ENCODE measurements at places on chromosomes 5 and 9.
A peak's percentile ranks its signal among the peaks of the same experiment; 100 is the strongest.

DNA sequence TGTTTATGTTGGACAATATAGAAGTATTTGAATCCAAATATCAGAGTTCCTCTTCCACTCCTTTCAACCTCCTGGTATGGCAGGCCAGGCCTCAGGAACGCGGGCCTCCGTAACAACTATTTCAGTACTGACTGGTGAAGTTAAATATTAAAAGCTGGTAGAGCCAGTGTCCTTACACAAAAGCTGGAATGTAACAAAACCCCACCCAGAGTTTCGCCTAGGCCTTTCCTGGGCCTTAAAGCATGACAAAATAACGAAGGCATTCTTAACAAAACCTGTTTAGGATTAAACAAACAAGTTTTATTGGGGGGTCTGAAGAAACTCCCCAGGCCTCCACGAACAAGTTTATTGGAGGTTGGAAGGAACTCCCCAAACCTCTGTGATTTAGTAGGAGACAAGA lies 61.6 kb upstream of the GNE start:
- no peak for DNase-seq
- H3K4me1 ChIP-seq, result no peaks in the 10 kb centered on the region
- no peak overlapping the region for H3K27ac ChIP-seq
- no peak overlapping the region for H3K4me3 ChIP-seq
- no peaks in the 10 kb centered on the region for H3K36me3 ChIP-seq

GRCh38 chr9:79877943-79878602 lies 306.3 kb downstream of the TLE4 start:
- H3K27me3 ChIP-seq, result no peaks in the 10 kb centered on the region
- H3K4me1 ChIP-seq, result no peaks in the 10 kb centered on the region
- H3K36me3 ChIP-seq, result no peaks in the 10 kb centered on the region
- no peak overlapping the region for H3K27ac ChIP-seq
- DNase-seq, result no peak

DNA sequence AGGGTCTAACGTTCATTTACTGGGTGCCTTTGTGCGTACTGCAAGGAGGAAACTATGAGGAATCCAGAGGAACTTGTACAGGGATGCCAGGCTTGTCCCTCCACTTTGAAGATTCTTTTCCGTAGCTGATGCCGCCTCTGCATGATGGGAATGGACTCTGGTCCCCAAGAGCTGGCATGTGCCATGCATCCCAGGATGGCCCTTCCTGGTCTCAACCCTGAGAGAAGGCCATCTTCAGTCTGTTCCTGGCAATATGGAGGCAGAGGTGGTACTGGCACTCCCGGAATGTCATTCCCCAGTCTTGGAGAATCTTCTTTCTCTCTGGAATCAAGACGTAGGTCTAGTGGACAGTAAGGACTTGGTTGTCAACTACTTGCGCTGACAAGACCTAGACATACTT lies 61.5 kb downstream of the BASP1 start:
- no peaks in the 10 kb centered on the region for H3K4me1 ChIP-seq
- no peaks in the 10 kb centered on the region for H3K27me3 ChIP-seq
- no peak overlapping the region for H3K4me3 ChIP-seq
- H3K36me3 ChIP-seq, result no peaks in the 10 kb centered on the region
- DNase-seq, result no peak
- H3K27ac ChIP-seq, result no peak overlapping the region

DNA sequence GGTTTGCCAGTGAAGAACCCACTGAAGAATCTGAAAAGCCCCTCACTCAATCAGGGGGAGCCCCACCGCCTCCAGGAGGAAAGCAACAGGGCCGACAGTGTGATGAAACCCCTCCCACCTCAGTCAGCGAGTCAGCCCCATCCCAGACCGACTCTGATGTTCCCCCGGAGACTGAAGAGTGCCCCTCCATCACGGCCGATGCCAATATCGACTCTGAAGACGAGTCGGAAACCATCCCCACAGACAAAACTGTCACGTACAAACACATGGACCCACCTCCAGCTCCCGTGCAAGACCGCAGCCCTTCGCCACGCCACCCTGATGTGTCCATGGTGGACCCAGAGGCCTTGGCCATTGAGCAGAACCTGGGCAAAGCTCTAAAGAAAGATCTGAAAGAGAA lies 92.4 kb downstream of the MAP1B start:
- no peaks in the 10 kb centered on the region for H3K36me3 ChIP-seq
- H3K4me3 ChIP-seq, result no peak overlapping the region
- no peaks in the 10 kb centered on the region for H3K27me3 ChIP-seq

DNA sequence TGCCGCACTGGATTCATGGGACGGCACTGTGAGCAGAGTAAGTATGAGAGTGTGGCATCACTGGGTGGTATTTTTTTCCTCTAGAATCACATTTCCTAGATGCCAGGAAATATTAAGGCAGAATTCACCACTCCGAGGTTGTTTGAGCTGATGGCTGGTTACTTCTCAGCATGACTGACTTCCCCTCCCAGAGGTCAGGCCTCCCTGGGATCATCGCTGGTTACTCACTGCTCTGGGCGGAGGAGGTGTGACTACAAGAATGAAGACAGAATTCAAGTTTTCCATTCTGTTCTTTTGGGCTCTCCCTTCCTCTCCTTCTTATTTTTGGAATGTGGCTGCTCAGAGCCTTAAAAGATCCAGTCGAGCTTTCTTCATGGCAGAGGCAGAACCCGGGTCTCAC lies 76.6 kb upstream of the PRRC1 start:
- H3K36me3 ChIP-seq, result no peaks in the 10 kb centered on the region
- no peaks in the 10 kb centered on the region for H3K4me1 ChIP-seq
- DNase-seq, result no peak
- H3K27me3 ChIP-seq, result no peaks in the 10 kb centered on the region
- no peak overlapping the region for H3K27ac ChIP-seq

GRCh38 chr9:121557581-121558447 lies 58.2 kb upstream of the GGTA1 start:
- H3K4me1 ChIP-seq, result peaks cover 14% of the 10 kb centered on the region
- no peak overlapping the region for H3K27ac ChIP-seq
- peak; percentile 68 for DNase-seq
- H3K27me3 ChIP-seq, result no peaks in the 10 kb centered on the region
- H3K4me3 ChIP-seq, result no peak overlapping the region

- no peak overlapping the region for H3K27ac ChIP-seq
- H3K4me1 ChIP-seq, result no peaks in the 10 kb centered on the region
- H3K4me3 ChIP-seq, result no peak overlapping the region
- H3K27me3 ChIP-seq, result no peaks in the 10 kb centered on the region
- no peaks in the 10 kb centered on the region for H3K36me3 ChIP-seq
These were observed 29.1 kb upstream of the ANKRD55 start for GRCh38 chr5:56262279-56262678.

- no peaks in the 10 kb centered on the region for H3K36me3 ChIP-seq
- H3K27me3 ChIP-seq, result no peaks in the 10 kb centered on the region
- no peaks in the 10 kb centered on the region for H3K4me1 ChIP-seq
These were observed 67.3 kb downstream of the SCAI start for GRCh38 chr9:125075997-125076396.

DNA sequence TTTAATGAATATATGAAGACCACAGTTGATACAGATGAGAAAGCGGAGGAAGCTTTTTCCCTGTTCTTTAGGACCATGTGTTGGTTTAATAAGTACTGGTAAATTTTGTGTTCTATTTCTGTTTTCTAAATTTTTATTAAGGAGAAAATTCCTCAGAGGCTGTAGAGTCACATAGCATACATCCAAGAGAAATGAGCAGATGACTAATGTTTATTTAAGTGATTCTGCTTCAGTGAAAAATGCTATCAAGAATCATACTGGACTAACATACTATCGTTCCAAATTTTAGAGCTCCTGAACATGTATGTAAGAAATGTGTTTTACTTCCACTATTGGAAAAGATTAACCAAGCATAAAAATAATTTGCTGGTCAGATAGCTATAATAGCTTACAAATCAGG lies 115.0 kb downstream of the KIAA1958 start:
- no peaks in the 10 kb centered on the region for H3K36me3 ChIP-seq
- no peak for DNase-seq
- H3K27me3 ChIP-seq, result no peaks in the 10 kb centered on the region
- peaks cover 6% of the 10 kb centered on the region for H3K4me1 ChIP-seq

GRCh38 chr5:92713335-92713743 lies 867.7 kb downstream of the NR2F1-AS1 start:
- H3K27me3 ChIP-seq, result no peaks in the 10 kb centered on the region
- no peaks in the 10 kb centered on the region for H3K36me3 ChIP-seq
- H3K4me1 ChIP-seq, result no peaks in the 10 kb centered on the region
- H3K27ac ChIP-seq, result no peak overlapping the region

- no peaks in the 10 kb centered on the region for H3K27me3 ChIP-seq
- no peak overlapping the region for H3K4me3 ChIP-seq
- no peak for DNase-seq
- no peaks in the 10 kb centered on the region for H3K36me3 ChIP-seq
- H3K27ac ChIP-seq, result no peak overlapping the region
These were observed 48.3 kb downstream of the DAP start for GRCh38 chr5:10712574-10713366.

DNA sequence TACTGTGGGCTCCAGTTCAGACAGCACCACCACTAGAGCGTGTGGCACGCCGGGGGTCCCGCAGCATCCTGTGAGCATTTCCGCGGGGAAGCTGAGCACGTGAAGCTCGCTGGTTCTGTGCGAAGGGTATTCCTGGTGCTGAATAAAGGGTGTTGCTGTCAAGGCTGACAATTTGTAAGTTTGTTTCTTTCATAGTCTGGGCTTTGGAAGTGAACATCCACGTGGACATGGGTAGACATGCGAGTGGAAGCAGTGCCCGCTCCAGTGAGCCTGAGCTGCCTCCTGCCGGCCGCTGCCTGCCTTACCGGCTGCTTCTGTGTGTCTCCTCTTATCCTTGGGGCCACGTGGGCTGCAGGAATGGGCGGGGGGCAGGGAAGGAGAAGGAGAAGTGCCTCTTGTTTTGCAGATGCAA lies 14.7 kb downstream of the NDUFS6 start:
- no peak for DNase-seq
- H3K4me3 ChIP-seq, result no peak overlapping the region

GRCh38 chr5:14497311-14497710 lies 84.3 kb upstream of the OTULINL start:
- no peak overlapping the region for H3K4me3 ChIP-seq
- no peak for DNase-seq
- H3K36me3 ChIP-seq, result no peaks in the 10 kb centered on the region
- H3K4me1 ChIP-seq, result no peaks in the 10 kb centered on the region
- no peaks in the 10 kb centered on the region for H3K27me3 ChIP-seq
- no peak overlapping the region for H3K27ac ChIP-seq

- H3K4me1 ChIP-seq, result no peaks in the 10 kb centered on the region
- no peaks in the 10 kb centered on the region for H3K27me3 ChIP-seq
- H3K27ac ChIP-seq, result no peak overlapping the region
- DNase-seq, result no peak
- no peaks in the 10 kb centered on the region for H3K36me3 ChIP-seq
These were observed 147.6 kb downstream of the CEMIP2 start for GRCh38 chr9:71620746-71621145.

DNA sequence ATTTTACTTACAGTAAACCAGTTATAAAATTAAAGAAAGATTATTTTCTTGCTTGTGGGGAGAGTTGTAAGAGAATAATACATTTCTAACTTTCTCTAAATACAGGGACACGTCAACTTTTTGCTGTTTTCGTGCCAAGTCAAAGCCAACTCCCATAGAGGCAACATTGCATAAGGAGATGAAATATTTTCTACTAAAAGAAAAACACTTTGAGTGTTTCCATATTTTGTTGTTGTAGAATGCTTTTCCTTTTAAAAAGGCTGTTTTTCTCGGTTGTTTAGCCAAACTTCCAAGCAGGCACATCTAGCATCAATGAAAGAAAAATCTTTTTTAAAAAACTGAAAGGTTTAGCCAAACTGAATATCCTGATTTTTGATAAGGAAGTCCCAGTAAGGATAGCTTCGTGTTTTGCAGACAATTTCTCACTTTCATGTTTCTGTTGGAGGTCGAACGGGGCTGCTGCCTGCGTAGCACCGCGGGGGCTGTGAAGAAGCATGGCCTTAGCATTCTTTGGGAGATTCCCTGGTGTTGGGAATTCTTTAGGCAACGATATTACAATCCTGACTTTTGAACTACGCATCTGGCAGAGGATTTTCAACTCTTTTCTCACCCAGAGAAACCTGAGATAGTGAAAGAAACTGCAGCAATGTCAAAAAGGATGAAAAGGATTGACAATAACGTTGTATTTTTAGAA lies 108.1 kb upstream of the FBXL7 start:
- peak overlapping the region; percentile 39 for H3K27ac ChIP-seq
- no peak overlapping the region for H3K4me3 ChIP-seq
- H3K36me3 ChIP-seq, result no peaks in the 10 kb centered on the region
- DNase-seq, result no peak
- H3K4me1 ChIP-seq, result peaks cover 2% of the 10 kb centered on the region
